ENCODE measurements at places on chromosomes 7 and 10.

DNA sequence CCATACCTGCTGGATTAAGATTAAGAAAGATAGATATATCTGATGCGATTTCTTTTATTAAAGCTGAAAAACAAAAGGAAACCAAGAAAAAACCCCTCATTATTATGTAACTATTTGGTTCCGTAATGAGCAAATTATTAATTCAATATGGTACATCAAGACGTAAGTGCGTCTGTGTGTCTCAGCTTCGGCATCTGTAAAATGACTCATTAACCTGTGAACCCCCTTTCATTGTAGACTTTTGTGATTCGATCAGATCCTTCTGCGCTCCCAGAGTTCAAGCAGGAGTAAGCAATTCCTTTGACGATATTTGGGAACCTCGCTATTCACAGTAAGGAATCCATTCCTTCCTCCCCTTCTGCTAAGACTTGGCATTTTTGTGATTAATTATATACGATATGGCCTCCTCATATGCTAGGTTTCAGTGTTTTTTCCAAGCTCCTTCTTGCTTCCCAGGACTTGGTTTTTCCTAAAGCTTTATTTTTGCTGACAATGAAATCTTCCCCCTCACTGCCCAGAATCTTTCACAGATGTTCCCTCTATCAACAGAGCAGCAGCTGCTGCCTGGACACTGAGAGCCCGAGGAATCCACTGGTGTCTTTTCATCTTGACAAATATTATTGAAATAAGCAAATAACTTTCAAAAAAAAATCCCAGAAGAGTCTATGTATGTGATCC lies 171.7 kb upstream of the CELF2 start:
- DNase-seq: no peak

DNA sequence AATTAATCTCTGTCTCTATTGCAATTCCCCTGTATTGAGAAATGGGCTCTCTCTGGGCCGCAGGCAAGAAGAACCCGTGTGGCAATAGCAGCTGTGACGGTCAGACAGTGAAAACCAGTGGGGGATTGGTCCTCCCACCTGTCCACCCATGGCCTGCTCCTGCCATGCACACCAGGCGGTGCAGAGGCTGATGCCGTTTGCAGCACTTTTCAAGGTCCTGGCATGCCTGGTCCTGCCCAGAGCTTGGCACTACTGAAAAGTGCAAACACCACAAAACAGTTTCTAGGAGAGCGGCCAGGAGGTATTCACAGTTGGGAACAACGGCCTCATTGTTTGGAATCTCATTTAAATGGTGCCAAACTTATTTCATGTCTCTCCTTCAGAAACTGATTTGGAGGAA lies 41.5 kb downstream of the PSPH start:
- no peak for DNase-seq

GRCh38 chr7:137081321-137082093 lies 213.1 kb downstream of the CHRM2 start:
- no peak for DNase-seq

- peak; percentile 64 for DNase-seq
Observed at GRCh38 chr7:44490351-44491200, at the start of gene NUDCD3. TSS of gene NUDCD3 (minus strand) at chr7:44490658. CDS start at chr7:44490600, 58 bp downstream.

GRCh38 chr7:40507166-40507565 lies 372.4 kb downstream of the SUGCT start:
- no peak for DNase-seq

- DNase-seq: no peak
Observed at GRCh38 chr7:124792696-124793095, 27.1 kb upstream of the GPR37 start.

- DNase-seq: no peak
Observed at GRCh38 chr7:90210475-90210874, 1.1 kb upstream of the STEAP2 start.

DNA sequence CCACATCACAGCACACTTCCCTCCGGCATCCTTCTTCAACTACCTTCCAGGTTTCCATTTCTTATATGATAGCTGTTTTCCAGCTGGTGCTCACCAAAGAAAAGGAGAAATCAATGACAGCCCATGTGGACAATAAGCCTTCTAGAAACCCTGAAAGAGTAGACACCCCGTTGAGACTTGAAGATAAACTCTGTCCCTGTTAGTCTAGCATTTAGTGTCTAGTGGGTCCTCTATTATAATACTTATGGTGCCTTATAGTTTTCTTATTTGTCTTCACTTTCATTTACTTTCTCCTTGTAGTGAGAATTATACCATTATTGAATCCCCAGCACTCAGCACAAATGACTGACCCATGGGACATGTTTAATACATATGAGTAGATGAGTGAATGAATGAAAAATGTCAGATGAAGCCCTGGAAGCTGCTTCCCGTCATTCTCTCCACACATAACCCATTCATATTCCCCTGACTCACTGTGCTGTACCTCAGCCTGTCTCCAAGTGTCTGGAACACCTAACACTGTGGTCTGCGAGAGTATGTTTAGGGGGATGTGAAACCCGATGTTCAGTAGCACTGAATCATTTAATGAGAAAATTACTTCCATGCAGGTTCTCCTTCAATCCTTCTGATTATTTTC lies 377.6 kb downstream of the GPR158 start:
- no peak for DNase-seq

Measured in mesothelial cell of epicardium (in vitro differentiated cells).